ENCODE measurements at places on chromosomes 4 and X.
A peak's percentile ranks its signal among the peaks of the same experiment; 100 is the strongest.

DNA sequence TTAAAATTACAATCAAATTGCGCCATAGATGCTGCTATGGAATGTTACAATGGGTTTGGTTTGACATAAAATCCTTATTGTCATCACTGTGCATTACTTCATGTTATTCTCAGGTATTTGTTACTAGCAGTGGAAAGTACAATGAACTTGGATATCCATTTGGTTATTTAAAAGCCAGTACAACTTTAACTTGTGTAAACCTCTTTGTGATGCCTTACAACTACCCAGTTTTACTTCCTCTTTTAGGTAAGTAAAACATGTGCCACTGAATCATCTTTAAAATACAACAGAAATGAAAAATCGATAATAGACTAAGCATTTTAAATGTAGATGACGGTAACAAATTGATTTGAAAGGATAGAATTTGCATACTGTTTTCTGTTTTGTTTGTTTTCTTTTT is 35.6 kb downstream of the INTS6L start:
- DNase-seq: no peak

- DNase-seq: no peak
Observed at GRCh38 chr4:24809815-24810405, 14.5 kb downstream of the SOD3 start.

DNA sequence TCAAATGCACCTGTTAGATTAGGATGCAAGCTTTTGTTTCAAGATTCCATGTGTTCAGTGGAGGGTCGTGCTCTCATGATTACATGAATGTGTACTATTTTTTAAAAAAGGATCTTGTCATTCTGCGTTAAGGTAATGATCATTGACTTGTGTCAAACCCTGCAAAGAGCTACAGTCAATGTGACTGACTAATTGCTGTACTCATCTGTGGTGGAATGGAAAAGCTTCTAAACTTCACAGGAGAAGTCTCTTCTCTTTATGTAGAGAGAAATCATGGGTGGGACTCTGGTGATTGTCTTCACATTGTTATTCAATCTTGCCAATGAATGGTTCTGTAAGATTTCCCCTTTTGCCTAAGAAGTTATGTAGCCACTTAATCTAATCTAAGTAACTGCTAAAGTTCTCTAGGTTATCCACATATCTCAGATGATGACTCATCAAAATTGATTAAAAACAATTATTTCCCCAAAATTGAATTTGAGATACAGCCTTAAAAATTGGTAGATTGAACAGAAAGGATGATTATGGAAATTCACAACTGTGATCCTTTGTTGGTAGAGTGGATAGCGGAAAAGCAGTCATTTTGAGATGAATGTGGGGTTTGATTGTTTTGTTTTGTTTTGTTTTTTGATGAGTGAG is 6.7 kb downstream of the MAGEE1 start:
- DNase-seq: no peak

DNA sequence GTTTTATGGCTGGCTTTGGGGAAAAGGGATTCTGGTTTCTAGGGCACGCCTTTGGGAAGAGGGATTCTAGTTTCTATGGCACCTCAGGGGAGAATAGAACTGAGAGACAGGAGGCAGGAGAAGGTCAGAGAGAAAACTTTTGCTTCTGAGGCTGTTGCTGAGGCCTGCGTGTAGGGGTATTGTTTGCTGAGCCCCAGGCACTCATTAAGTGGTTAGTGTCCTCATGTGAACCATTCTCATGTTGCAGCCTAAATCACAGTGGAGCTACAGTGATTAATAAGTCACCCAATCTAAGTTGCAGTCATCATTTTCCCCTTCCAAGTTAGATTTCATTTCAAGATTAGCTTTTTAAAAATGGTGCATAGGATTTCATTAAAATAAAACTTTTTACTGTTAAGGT is 29.0 kb downstream of the VCX3A start:
- no peak for DNase-seq

DNA sequence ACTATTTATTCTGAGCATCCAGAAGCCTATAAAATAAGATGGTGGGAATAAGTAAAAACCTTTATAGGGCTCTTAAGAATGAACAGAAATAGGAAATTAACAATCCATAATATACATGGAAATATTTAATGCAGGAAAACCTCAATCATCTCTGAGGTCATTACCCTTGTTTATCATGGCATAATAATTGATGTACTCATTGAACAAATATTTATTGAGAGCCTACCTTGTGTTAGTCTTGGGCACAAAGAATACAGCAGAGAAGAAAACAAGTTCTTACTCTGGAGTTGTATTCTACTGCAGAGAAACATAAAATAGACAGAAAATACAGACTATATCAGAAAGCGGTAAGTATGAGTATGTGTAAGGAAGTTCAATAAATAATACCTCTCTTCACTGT is 167.2 kb downstream of the COX18 start:
- DNase-seq: no peak

- no peak for DNase-seq
Observed at GRCh38 chr4:94126669-94127068, 81.0 kb upstream of the SMARCAD1 start.

GRCh38 chr4:30714408-30715031 is 5.6 kb upstream of the PCDH7 start:
- no peak for DNase-seq

- no peak for DNase-seq
Observed at GRCh38 chrX:37470711-37471110, 100.8 kb upstream of the LANCL3 start.

DNA sequence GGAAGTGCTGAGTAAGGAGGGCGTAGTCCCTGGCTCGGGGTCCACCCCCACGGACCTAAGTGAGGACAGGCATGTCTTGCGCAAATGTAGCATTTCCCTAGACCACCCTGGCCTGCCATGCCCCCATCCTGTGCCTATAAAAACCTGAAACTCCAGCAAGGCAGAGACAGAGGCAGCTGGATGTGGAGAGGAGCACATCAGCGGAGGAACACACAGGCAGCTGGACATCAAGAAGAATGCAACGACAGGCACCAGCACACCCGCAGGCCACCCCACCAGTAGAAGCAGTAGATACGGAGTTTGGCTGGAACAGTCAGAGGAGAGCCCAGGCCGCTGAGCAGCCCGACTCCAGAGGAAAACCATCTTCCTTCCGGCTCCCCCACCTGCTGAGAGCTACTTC is 345.9 kb downstream of the FSTL5 start:
- DNase-seq: no peak

DNA sequence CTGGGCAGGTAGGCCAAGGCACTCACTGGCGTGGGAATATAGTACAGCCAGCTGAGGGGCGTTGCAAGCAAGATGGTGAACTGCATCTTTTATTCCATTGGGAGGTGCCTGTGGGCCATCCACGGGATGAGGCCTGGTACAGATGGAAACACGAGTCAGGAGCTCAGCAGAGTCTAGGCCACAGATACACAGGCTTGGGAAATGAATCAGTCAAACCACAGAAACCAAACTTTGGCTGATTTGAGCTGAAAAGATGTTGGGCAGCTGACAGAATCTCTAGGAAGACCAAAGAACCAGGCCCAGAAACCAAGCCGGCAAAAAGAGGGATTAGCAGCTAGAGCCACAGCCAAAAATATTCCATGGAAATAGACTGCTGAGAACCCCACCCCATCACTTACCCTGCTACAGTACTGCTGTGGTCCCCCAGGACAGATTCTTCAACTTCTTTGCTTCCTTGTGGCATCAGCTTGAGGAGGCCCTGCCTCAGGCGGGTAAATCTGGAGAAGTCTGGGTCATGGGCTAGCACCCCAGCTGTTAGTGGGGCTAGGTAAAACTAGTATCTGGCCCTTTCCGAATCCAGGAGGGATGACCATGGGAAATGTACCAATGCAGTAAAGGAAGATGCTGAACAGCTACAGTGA is 75.4 kb downstream of the TMEM131L start:
- no peak for DNase-seq

- DNase-seq: no peak
Observed at GRCh38 chr4:44848466-44848865, 122.1 kb upstream of the GNPDA2 start.

DNA sequence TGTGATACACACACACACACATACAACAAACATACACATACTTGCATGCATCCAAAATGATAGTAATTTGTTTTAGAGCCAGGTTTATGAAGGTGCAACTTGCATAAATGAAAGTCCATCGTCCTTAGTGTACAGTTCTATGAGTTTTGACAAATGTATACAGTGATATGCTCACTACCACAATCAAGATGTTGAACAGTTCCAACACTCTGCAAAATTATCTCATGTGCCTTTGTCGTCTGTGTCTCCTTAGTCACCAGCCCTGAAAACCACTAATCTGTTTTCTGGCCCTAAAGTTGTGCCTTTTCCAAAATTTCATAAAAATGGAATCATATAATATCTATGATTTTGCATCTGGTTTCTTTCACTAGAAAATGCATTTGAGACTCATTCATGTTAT is 67.8 kb upstream of the ANXA3 start:
- DNase-seq: no peak

DNA sequence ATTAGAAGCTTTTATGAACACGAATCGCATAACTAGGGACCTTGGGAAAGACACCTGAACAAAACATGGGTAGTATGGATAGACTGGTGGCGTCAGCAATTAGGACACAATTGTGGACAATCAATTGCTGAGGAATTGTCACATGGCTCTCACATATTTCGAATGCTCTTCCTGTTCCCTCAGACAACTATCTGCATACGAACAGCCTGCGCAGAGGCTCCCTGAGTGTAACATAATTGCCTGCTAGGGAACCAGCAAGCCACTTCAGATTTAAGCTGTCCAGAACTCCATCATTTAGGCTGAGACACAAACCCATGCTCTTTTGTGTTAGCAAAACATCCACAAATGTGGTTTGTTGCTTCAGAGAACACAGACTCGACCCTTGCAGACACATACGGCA is 160.8 kb downstream of the MGST2 start:
- no peak for DNase-seq

GRCh38 chr4:83011689-83012199 is 1.1 kb upstream of the LIN54 start:
- DNase-seq: no peak

DNA sequence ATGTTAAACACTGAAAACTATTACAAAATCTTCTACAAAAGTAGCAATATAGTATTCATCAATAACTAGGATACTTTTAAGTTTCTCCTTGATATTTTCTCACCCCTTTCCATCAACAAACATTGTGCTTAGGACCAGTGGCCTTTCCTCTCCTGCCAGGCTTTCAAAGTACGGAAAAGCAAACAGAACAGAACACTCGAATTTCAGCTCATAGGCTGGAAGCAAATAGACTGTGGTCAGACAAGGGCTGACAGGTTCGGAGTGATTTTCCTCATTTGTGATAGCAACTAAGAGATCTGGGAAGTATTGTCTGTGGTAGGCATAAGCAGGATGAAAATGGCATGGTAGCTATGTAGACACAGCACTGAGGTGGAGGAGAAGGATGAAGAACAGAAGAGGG is 68.6 kb upstream of the SORBS2 start:
- no peak for DNase-seq

- no peak for DNase-seq
Observed at GRCh38 chrX:71536285-71536684, 3.4 kb downstream of the OGT start.

DNA sequence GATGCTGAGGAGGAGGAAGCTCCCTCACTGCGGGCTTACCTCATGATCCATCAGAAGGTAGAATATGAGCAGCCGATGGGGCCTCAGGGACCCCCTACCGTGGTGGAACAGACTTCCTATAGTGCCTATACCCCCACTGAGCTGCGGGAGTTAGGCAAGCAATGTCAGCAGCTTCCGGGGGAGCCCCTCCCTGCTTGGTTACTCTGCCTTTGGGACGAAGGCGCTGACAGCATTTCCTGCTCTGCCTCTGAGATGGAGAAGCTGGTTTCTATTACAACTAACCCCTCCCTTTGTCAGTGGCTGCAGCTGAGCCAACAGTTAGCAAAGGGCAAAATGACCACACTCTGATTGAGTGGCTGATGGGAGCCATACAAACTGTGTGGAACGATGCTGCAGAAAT is 430.7 kb downstream of the IDS start:
- DNase-seq: no peak

- DNase-seq: no peak
Observed at GRCh38 chr4:129883996-129884395, 788.0 kb downstream of the C4orf33 start.

- no peak for DNase-seq
Observed at GRCh38 chr4:57158221-57158620, 48.0 kb upstream of the IGFBP7 start.

- DNase-seq: no peak
Observed at GRCh38 chrX:123206176-123206575, 22.1 kb downstream of the GRIA3 start.

GRCh38 chr4:141464366-141464765 is 172.0 kb upstream of the IL15 start:
- DNase-seq: no peak

- DNase-seq: peak; percentile 21
Observed at GRCh38 chrX:136147315-136147901, at the start of gene FHL1. FHL1 (plus strand) TSS chrX:136147533.

GRCh38 chr4:163818673-163819072 is 324.2 kb downstream of the TMA16 start:
- no peak for DNase-seq

DNA sequence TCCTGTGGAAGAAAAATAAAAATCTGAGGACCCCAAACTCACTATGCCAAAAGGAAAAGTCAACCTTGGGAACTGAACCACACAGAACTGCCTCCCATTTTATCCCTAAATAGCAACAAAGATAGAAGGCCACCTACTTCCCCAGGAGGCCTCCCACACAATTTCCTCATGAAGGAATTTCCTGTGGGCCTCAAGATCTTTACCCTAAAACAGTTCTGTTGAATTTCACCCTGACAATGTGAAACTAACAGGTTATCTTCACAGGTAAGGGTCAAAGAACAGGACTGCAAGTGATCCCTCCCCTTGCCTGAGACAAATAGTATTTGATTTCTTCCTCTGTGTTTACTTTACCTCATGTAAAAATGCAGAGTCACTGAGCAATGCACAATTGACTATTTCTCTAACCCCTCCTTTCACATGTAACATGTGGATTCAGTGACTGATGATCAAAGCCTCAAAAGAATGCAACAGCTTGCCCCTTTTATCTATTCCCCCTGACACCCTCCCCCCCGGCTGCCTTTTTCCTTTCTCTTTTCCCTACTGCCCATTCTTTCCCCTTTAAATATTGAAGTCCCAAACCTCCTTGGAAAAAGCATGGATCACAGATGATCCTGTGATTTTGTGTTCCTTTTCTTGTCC is 33.3 kb downstream of the MEPE start:
- DNase-seq: no peak

GRCh38 chr4:110157580-110157979 is 40.8 kb downstream of the ELOVL6 start:
- DNase-seq: no peak
